ENCODE measurements at places on chromosomes 12 and 14.

GRCh38 chr12:127690161-127690560, 576.8 kb upstream of the TMEM132C start:
- DNase-seq = no peak

DNA sequence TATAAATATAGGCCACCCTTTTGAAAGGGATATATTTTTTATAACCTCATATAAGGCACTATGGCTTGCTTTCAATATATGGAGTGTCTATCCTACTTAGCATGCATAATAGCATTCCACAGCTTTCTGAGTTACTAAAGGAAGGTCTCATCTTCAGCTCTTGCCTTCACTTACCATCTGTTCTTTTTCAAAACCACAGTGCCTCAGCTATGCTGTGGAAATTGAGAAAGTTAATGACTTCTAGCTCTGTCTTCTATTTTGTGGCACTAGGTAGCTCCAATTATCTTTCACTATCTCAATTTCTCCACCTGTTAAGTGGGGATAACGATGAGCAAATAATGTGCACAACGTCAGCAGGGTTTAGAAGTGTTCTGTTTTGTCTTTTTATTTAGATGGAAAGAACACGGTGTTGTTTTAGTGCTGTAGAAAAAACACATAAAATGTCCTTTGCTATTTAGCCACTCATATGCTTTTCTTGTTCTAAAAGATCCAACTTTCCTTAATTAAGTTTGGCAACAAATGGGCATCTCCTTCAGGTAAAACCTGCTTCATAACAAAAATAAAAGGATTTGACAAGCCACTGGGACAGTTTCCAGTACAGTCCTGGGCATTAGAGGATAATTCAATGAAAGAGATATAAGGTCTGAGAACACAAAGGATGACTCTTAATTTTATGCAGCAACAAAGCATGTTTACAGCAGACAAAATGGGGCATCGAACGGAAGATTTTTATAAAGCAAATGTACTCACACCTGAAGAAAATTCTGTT, 462.0 kb upstream of the SYT1 start:
- DNase-seq = no peak

DNA sequence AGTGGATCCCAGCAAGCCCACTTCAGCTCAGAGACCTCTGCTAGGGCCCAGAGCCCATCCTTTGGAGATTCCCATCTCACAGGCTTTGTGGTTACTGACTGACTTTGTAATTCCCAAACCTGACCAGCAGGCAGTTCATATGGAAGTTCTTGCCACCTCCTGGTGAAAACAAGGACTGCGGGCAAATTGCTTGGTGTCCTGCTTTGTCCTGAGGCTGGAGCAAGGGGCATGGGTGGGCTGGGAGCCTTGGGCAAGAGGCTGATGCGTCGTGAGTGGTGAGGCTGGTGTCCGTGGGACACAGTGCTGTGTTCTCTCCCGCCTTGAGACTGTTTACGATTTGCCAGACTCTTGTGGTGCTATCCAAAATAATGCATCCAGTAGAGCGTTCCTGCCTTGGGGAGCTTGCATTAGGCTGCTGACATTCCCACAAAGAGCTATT, 91.0 kb downstream of the LRRC74A start:
- DNase-seq = no peak

DNA sequence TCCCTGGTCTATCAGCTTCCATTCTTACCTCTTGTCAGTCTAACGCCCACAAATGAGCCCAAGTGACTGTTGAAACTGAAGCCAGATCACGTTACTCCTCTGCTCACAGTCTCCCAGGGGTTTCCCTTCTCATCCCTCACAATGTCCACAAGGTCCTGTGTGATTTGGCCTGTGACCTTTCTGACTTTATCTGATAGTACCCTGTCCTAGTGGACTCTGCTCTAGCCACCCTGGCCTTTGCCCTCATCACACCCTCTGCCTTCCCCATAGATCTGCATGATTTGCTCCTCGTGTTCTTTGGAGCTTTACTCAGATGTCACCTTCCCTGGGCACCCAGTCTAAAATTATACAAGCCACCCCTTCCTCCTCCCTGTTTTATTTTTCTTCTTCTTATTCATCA, 55.5 kb downstream of the RDH12 start:
- DNase-seq = no peak

DNA sequence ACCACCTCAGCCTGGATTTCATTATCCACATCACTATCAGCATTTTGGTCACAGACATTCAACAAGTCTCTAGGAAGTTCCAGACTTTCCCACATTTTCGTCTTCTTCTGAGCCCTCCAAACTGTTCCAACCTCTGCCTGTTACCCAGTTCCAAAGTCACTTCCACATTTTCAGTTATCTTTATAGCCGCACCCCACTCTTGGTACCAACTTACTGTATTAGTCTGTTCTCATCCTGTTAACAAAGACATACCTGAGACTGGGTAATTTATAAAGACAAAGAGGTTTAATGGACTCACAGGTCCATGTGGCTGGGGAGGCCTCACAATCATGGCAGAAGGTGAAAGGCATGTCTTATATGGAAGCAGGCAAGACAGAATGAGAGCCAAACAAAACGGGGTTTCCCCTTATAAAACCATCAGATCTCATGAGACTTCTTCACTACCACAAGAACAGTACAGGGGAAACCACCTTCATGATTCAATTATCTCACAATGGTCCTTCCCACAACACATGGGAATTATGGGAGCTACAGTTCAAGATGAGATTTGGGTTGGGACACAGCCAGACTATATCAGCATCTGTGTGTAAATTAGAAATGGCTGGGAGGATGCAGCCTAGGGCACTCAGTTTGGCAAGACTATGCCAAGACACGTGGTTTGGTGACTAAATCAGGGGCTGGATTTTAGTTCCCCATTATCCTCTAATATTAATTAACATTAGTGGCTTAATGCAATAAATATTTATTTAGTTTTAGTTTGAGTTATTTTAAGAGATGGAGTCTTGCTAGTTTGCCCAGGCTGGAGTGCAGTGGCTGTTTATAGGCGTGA, 16.2 kb upstream of the FUT8 start:
- DNase-seq = no peak

DNA sequence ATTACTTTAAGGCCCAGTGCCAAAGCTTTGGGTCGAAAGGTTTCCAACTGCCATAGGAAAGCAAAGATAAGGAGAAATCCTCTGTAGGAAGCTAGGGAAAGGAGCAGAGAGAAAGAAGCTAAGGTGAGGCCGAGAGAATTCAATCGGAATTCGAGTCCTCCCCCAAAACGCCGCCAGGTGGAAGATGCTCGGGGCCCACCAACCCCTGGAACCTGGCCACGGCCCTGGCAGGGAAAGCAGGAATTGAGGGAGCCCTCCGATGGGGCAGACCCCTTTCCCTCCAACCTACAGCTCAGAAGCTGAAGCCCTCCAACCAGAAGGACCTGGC, 498 bp downstream of the GMFB start:
- no peak for DNase-seq

GRCh38 chr14:102726191-102726949, 50.9 kb upstream of the TRAF3 start:
- no peak for DNase-seq

GRCh38 chr14:49566714-49567113, 19.5 kb downstream of the RPS29 start:
- no peak for DNase-seq

DNA sequence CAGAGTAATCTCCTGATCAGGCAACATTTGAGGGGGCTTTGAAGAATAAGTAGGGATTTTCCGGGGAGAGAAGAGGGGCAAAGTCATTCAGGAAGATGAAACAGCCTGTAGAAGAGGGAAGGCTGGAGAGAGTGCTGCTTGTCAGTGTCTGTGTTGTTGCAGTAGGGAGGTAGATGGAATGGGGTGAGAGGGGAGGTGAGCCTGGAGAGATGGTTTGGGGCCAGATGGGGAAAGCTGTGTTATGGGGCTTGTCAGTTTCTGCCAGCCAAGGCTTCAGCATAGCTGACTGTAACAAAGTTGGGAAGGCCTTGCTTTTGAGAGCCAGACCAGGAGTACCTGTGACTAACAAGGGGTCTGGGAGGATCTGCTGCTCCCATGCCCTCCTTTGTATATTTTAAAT, 18.0 kb downstream of the BICD1 start:
- no peak for DNase-seq

DNA sequence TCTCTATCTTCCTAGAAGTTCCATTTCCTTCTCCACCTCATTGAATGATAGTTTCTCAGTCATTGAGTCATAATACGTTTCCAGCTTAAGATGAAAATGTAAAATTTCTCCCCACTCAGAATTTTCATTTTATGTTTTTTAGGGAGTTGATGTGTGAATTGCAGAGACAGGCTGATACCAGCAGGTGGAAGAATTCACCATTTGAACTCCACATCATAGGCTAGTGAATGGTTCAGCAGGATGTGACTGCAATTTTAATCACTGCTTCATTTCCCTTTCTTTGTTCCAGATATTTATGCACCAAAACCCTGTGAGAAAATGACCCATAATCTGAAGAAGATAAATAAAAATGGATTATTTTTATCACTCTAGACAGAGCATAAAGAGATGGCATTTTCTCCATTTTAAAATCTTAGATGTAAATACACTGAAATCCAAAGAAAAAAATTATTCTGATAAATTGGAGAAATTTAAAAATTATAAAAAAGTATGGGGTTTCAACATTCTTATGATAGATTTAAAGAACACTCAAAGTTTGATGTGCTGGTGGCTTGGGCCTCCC, 10.6 kb upstream of the PYGL start:
- peak; percentile 40 for DNase-seq

GRCh38 chr14:24979725-24980239, 70.2 kb downstream of the STXBP6 start:
- no peak for DNase-seq

GRCh38 chr14:65335411-65335947, 77.1 kb upstream of the FUT8 start:
- DNase-seq = no peak

- DNase-seq = no peak
Observed at GRCh38 chr12:105485921-105486320, 155.4 kb downstream of the C12orf75 start.

GRCh38 chr12:62468397-62468796, 1.8 kb downstream of the MON2 start:
- no peak for DNase-seq

DNA sequence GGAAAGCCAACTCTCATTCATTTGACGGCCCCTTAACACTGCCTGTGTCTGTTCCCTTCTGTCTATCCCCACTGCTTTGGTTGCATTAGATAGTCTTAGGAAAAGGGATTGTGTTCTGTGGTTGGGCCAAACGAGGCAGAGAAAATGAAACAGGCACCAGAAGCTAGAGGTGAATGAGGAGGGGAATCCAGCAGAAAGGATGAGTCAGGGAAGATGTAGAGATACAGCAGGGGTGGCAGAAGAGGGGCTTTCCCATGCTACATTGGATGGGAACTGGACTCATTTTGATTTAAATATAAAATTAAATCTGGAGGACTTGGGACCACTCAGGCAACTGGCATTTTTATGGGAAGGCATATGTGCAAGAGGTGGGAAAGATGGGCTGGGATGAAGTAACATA, 43.3 kb downstream of the OTOGL start:
- DNase-seq = no peak

- DNase-seq = no peak
Observed at GRCh38 chr14:53043027-53043581, 92.3 kb upstream of the FERMT2 start.

- peak; percentile 98 for DNase-seq
Observed at GRCh38 chr14:51846631-51847488, 13.6 kb upstream of the GNG2 start.

GRCh38 chr14:35281341-35281740, 10.8 kb upstream of the PSMA6 start:
- DNase-seq = no peak

GRCh38 chr14:82720946-82721345, 1187.3 kb upstream of the SEL1L start:
- DNase-seq = no peak

Data from HL-60 (cell line).